Fibroblast of skin of left quadriceps (primary cell): ENCODE measurements at places on chromosomes 16 and 17.

DNA sequence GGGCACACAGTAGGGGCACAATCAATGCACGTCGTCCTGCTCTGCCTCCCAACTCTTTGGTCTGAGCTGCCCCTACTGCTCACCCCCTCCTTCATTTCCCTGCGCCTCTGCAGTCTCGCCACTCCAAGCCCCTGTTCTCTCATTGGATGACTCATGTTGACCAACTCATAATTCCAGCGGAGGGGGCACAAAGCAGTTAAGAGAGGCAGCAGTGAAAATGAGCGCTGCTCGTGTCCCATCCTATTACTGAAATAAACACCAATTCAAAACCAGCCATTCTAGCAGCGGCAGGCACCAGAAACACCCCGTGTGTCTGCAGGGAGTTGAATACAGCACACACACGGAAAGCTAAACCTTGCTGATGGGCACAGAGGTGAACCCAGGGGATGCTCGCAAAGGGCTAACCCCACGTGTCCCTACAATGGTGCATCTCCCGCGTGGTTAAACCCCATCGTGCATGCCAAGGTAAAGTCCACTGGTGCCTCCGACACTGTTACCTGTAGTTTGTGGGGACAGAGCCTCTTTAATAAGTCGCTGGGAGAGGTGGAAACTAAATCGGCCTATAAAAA is 310.4 kb downstream of the XYLT1 start:
- no peak for DNase-seq

DNA sequence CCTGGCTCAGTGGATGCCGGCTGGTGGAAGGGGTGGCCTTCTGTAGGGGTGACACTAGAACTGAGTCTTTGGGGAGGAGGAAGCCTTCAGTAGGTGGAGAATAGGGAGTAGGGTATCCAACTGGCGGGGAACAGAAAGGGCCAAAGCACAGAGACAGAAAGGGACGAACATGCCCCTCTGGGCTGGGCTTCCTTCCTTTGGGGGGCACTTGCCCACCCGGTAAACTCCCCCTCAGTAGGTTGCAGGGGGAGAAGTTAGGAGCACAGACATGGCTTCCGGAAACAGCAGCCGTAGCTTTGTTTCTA is 774 bp downstream of the ENGASE start:
- no peak for DNase-seq

- DNase-seq = no peak
These were observed 607 bp upstream of the NCOR1 start for GRCh38 chr17:16215965-16216316.

- DNase-seq = no peak
These were observed 22.4 kb upstream of the MEOX1 start for GRCh38 chr17:43683928-43684653.

DNA sequence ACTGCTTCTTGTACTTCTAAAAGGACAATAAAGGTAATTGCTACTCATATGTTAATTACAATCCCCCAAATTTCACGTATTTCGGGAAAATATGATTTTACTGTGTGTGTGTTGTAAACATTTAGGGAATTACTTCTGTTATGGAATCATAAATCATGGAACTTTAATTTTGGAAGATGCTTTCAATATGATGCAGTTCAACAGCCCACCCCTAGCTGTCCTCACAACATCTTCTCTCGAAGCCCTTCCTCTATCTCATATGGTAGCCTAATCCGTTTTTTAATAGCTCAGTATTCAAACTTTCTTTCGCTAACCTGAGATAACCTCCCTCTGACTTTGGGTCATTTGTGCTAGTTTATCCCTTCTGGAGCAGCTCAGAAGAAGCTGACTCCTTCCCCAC is 78.4 kb downstream of the ANKFN1 start:
- no peak for DNase-seq

DNA sequence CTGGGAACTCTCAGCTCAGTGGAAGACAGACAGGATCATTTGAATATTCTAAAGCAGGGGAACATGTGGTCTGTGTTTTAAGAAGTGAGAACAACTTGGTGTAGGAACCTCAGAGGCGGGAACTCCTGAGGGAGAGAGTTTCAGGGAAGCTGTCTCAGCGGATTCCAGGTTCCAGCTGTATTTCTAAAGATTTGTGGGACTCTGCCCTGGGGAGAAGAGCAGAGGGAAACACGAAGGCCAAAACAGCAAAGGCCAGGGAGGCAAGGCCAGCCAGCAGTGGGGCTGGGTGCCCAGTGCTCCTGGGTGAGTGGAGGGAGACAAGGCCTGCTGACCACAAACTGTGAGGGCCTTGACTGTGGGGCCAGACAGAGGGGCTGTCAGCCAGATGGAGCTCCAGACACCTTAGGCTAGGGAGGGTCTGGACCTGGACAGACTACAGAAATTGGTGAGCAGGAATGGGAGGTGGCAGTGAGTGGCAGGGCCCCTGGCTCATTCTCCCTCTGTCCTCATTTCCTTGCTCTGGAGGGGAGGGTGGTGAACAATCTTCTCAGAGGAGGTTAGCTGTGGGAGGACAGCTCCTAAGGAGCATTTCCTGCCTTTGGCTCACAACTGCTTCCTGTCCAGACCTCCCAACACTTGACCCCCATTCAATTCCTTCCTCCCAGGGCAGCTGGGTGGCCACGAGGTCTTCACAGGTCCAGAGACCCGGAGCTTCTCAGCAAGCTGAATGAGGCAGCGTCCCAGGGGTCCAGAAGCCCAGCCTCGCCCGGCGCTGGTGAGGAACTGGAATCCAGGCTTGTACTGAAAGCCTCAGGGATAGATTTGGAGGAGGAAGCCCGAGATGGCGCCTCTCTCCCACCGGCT is 21.0 kb upstream of the FZD2 start:
- no peak for DNase-seq

DNA sequence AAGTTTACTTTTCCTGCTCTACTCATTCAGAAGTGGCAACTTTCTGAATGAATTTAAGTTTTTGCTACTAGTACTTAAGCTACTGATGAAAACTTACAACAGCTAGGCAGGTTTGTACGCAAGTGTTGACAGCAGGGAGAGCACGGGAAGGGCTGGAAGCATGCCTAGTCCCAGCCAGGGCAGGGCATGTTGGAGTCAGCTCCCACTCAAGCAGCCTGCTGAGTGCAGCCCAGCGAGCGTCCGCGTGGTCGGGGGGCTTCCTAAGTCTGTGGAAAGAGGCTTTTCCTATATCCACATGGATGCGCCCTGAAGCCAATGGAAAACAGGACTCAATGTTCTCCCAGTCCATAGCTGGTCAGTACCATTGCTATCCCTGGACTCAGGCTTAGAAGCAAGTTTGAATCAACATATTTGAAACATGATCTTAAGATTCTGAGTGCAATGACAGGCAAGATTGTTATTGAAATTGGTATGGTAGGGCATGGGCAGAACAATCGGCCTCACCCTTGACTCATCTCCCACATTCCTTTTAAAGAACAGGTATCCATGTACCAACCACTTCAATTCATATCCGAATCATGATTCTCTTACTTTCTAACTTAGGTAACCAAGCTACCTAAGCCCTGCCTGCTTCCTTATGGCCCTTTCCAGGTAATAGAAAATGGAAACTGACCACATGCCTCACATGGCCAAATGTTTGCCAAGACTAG is 22.5 kb downstream of the CYB5D2 start:
- DNase-seq = no peak

- peak; percentile 69 for DNase-seq
These were observed 22.2 kb downstream of the TEX2 start for GRCh38 chr17:64240741-64241347.

DNA sequence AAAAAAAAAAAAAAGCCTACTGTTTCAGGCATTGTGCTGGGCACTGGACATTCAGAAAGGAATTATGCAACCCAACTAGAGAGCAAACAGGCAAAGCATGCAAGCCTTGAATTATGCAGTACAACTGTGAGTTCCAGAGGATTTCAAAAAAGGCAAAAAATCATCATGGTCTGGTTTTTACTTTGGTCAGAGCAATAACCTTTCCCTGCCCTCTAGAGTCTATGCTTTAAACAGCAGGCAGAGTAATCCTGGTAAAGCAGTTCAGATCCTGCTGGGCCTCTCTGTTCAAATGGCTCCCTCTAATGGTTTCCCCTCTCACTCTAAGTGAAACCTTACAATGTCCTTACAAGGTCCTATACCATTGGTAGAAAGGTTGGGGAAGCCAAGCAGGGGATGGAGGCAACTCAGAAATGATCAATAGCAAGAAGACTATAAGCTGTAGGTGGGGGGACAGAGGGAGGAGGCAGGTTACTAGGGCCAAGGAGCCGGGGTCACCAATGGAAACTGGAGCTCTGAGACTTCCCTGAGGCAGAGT is 4.6 kb upstream of the TAF15 start:
- peak; percentile 74 for DNase-seq

GRCh38 chr16:5077304-5077703 is 5.7 kb downstream of the ALG1 start:
- no peak for DNase-seq
